ENCODE measurements at places on chromosomes 7 and 10.

DNA sequence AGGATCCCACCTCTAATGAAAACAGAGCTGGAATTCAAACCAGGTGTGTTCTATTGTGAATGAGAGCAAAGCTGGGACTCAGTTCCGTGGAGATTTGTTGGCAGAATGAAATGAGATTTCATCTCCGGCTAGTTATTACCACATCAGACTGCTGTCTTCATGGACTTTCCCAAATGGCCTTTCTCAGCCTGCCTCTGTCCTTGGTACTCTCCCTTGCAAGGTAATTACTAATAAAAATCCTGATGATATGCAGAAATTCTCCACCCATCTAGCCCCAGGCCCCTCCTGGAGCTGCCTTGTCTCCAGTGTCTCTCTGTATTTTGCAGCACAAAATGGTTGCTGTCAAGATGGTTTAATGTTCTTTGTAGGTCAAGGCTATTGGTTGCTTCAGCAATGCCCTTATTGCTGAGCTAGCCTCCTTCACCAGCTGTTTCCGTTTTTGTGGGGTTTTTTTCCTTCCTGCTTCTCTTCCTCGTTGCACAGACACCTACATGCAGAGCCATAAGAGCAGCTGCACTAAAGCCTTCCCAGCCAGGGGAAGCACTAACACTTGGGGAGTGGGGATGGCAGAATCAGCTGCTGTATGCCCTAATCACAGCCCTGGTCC lies 185.0 kb upstream of the GHITM start:
- no peak for DNase-seq

- DNase-seq: no peak
Measured at GRCh38 chr10:18478354-18478753, 173.0 kb downstream of the NSUN6 start.

DNA sequence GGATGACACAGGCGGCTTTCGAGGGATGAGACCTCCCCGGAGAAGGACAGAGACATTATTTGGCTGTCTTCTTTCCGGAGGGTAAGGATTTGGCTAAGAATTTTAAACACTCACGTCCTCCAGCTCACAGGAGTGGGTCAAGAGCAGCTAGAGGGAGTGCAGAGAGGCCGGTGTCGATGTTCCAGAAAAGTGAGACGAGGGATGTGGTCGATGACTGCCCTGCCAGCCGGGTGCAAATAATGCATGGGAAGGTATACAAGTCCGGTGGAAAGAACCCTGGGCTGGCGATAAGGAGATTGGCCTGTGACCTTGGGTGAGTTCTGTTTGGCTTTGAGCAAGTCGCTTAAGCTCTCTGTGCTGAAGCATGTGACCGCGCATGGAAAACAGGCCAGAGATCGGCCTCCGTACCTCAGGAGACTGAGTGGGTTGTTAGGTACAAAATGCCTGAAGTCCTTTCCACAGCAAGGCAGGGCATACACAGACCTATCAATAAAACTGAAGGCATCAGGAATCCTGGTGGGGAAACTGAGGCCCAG lies 149.1 kb downstream of the UBE2H start:
- no peak for DNase-seq

DNA sequence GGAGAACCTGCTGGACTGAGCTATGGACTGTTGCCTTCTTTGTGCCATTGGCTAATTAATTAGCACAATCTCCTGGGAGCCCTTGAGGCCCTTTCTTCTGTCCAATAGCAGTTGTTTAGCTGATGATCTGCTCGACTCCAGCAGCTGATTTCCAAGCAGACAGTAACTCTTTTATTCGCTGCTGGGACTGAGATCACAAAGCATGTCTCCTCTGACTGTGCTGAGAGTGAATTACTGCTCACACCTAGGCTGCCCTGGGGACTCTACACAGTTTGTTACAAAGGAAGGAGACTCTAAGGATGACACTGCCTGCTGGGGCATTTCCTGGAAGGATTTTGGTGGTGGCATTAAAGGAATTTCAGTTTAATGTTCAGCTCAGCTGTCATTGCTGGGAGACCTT lies 31.4 kb downstream of the CASP7 start:
- DNase-seq: no peak

GRCh38 chr7:46559194-46559832 lies 638.2 kb upstream of the IGFBP3 start:
- no peak for DNase-seq

GRCh38 chr10:88545359-88545758 lies 37.8 kb downstream of the RNLS start:
- no peak for DNase-seq

DNA sequence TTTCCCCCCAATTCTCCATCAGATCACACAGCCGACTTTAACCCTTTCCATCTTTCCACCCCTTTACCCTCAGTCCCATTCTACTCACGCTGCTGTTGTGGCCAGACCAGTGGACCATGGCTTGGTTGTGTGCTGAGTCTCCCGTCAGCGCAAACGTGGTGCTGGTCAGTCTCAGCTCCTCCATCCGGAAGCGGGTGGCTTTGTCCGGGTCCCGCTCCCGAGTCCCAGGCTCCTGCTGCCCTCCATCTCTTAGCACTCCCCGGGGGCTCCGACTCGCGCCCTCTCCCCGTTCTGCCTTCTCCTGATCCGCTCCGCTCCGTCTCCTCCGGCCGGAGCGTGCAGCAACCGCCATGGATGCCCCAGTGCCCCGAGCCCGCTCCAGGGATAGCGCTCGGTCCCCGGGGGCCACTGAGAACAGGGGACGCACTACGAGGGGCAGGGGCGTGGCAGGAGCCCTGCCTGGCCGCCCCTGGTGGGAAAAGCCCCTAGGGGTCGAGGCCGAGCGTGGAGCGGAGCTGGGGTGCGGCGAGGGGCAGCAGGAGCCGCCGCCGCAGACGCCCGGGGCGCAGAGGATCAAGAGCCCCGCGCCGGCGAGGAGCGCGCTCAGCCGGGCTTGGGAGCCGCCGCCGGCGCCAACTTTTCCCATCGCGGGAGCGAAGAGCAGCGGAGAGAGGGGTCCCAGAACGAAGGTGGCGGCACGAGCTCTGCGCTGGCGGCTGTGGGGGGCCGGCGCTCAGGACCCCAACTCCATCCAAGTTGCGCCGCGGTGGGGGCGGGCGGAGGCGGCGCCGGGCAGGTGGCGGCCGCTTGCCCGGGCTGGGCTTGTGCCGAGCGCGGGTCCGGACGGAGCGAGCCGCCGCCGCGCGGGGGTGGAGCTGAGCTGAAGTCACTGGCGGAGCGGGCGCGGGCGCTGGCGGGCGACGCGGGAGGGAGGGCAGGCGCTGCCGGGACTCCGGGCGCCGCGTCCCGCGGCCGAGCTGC lies at the start of gene SORCS1:
Gene SORCS1, minus strand, starts transcription at position 826 of the 981 bp plus-strand sequence.
- no peak for DNase-seq

DNA sequence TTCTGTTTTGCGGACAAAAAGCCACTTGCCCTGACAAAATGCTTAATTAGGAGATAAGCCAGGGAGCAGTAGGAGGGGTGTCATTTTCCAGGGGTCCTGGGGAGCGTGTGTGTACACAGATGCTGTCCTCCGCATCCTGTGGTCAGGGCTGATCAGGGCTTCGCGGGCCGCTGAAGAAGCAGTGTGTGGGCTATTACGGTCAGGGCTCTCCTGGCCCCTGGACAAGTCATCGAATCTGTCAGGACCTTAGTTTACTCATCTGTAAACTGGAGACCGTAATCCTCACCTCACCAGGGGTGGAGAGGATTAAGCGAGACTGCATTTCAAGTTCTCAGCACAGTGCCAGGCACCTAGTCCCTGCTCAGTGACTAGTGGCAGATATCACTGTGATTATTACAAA lies 26.0 kb upstream of the MXI1 start:
- DNase-seq: no peak

DNA sequence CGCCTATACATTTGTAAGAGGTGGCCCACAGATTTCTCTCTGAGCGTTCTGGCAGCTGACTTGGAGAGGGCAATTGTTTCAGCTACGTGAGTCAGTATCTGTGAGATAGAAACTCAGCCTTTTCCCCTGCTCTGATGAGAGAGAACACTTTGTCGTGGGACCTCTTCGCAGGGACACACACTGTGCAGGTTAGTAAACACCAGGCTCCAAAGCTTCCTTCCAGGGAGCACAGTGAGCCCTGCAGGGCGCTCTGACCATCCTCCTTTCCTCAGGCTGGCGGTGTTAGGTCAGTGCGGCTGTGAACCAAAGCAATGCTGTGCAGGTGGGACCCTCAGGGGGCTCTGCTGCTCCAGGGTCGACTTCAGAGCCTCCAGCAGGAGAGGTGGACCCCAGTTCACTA lies 152.2 kb upstream of the TCF7L2 start:
- no peak for DNase-seq

- DNase-seq: no peak
Measured at GRCh38 chr7:158030071-158030470, 557.6 kb downstream of the PTPRN2 start.

DNA sequence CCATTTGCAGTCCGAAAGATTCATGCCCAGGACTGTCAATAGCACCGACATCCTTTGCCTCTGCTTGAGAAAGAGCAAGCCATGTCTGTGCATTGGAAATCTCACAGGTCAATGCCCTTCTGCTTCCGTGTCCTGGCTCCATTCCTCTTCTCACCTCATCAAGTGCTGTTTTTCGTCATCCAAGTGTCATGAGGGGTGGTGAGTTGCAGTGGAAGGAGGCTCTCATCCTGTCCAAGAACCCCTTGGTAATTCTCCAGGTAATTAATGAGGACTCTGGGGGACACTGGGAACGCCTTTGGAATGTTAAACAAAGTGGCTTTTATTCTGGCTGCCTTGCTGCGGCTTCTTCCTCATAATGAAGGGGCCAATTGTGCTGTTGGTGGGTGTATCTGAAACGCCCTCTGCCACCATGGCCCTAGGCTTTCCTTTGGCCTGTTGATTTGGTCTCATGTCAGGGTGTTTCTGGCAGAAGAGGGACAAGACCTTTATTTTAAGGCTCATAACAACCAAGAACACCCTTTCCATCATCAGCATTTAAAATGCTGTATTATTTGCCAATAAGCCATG lies 57.7 kb downstream of the PPP1R3C start:
- no peak for DNase-seq

- no peak for DNase-seq
Measured at GRCh38 chr10:21427804-21428481, 97.5 kb downstream of the SKIDA1 start.

- no peak for DNase-seq
Measured at GRCh38 chr10:114142018-114142417, 32.0 kb downstream of the CCDC186 start.

- no peak for DNase-seq
Measured at GRCh38 chr10:124738441-124738840, 5.7 kb downstream of the FAM53B start.

GRCh38 chr10:24718031-24718855 lies 5.4 kb downstream of the ARHGAP21 start:
- no peak for DNase-seq

GRCh38 chr10:103175580-103176285 lies 17.3 kb downstream of the NT5C2 start:
- no peak for DNase-seq

DNA sequence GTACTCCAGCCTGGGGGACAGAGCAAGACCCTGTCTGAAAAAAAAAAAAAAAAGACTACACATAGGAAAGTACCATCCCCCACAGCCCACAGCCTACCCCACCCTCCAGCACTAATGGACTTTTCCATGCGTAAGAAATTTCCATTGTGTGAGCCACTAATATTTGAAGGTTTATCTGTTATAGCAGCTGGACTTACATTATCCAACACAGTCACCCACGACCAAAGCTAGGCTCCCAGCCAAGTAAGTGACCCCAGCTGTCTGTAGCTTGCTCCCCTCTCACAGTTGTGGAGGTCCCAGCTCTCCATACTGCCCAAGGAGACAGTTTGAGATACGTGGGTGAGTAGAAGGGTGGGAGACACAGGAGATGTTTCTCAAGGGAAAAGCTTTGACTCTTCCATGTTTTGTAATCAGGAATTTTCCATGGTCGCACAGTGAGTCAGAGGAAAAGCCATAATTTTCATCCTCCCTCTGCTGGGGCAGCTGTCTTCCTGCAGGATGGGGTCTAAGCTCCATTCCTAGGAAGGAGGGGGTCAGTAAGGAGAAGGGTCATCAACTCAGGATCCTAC lies 57.4 kb downstream of the CAV1 start:
- no peak for DNase-seq

DNA sequence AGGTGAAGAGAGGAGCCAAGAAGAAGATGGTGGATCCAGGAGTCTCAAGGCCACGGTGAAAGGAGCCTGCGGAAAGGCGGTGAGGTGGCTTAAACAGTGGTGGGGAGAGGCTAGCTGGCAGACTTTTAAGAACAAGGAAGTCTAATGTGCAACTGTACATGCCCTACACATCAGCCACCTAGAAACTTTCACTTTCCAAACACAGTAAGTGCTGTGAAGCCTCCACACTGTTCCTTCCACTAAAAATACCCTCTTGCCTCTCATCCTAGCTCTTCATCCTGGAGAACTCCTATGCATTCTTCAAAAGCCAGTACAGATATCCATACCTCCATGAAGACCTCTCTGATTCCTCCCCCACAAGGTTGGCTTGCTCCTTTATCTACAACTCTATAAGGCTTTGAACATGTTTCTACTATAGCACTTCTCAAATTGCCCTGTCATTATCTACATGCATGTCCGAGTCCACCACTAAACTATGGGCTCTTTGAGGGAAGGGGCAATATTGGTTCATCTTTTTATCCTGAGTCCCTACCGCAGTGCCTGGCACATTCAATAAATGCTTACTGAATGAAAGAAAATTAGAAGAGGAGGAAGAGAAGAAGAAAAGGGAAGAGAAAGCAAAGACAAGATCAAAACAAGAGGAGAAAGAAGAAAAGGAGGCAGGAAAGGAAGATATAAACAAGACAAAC lies 54.2 kb downstream of the DNAJC12 start:
- DNase-seq: no peak

DNA sequence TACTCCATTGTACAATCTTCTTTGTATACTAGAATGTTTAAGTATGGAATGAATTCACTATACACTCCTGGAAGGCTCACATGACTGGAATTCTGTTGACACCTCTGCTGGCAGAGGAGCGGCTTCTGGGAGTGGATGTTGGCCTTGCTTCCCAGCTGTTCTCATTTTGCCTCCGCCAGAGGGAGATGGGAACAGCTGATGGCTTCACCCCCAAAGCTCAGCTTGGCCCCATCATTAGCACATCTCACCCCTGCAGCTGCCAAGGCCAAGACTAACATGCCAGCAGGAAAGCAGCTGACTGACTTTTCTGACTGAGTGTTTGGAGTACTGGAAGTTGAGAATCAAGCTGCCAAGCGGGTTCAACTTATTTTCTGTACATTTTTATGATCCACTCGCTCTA lies 15.1 kb downstream of the ADAM12 start:
- DNase-seq: no peak

DNA sequence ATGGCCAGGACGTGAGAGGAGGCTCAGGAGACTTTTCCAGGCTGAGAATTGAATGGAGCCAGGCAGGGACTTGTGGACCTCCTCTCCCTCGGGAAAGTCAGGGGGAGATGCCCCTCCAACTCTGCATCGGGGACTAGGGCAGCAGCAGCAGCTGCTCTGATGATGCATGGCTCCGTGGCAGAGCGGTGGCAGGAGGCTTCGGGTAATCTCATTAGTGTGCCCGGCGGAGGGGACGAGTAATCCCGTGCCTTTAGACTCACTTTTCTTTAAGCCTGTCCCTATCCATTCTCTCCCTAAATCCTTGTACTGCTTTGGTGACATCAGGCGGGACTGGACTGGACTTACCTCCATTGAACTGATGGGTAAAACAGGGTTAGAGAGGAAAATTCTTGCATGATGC lies 75.1 kb downstream of the ZMIZ1 start:
- no peak for DNase-seq

All from cortex of kidney (tissue), 1 donor.